ENCODE measurements at places on chromosomes 4 and X.
A peak's percentile ranks its signal among the peaks of the same experiment; 100 is the strongest.

DNA sequence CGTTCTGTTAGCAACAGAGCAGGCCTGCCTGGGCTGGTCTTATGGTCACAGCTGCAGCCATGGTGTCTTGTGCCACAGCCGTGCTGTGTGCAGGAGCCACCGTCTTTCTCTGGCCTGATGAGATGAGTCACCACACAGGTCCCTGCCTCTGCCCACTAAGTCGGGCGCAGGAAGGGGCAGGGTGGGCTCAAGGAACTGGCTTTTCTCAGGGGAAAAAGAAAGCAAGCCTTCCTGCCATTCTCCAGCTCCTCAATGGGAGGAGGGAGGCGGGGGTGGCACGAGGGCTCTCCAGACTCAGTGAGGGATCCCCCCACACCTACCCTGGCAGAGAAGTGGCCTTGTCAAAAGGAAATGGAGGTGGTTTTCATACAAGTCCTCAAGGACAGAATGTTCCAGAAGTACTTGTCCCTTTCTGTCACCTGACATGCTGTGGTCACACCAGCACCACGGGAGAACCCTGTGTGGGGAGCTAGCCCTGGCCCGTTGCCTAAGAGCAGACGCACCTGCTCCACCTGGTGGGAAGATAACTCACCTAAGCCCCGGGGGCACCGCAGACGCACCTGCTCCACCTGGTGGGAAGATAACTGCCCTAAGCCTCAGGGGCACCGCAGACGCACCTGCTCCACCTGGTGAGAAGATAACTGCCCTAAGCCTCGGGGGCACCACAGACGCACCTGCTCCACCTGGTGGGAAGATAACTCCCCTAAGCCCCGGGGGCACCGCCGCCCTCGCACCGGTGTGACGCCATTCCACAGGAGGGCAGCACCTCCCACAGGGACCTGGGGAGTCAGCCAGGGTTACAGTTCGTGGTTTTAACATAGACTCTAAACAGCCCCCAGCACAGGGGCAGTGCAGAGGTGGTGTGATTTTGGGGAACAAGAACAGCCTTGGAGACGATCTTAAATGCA is 18.5 kb downstream of the UVSSA start:
- H3K36me3 ChIP-seq: no peaks in the 10 kb centered on the region
- H3K27ac ChIP-seq: no peak overlapping the region
- no peak overlapping the region for H3K4me3 ChIP-seq

GRCh38 chrX:126165401-126165720 is 728 bp downstream of the DCAF12L2 start:
- no peaks in the 10 kb centered on the region for H3K27me3 ChIP-seq
- H3K27ac ChIP-seq: no peak overlapping the region
- no peaks in the 10 kb centered on the region for H3K36me3 ChIP-seq
- peak; percentile 17 for DNase-seq
- H3K4me1 ChIP-seq: no peaks in the 10 kb centered on the region

- DNase-seq: no peak
- H3K36me3 ChIP-seq: no peaks in the 10 kb centered on the region
- H3K27ac ChIP-seq: no peak overlapping the region
Measured at GRCh38 chr4:184318852-184319251, 101.2 kb upstream of the ENPP6 start.

DNA sequence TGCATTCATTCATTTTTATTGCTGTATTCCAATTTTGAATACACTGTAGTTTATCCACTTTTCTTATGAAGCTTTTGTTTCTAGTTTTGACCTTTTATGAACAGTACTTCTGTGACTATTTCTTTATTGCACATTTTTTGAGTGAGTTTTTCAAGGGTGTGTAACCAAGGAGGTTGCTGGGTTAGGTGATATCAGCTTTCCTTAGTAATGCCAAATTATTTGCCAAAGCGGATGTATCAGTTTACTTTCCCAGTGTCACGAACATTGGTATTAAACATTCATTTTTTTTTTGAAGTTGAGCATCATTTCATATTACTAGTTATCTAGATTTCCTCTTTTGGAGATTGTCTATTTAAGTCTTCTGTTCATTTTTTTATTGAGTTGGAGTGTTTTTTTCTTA is 32.9 kb downstream of the STIM2 start:
- no peak for DNase-seq
- no peak overlapping the region for H3K27ac ChIP-seq
- no peaks in the 10 kb centered on the region for H3K36me3 ChIP-seq
- no peaks in the 10 kb centered on the region for H3K4me1 ChIP-seq
- H3K27me3 ChIP-seq: no peaks in the 10 kb centered on the region

DNA sequence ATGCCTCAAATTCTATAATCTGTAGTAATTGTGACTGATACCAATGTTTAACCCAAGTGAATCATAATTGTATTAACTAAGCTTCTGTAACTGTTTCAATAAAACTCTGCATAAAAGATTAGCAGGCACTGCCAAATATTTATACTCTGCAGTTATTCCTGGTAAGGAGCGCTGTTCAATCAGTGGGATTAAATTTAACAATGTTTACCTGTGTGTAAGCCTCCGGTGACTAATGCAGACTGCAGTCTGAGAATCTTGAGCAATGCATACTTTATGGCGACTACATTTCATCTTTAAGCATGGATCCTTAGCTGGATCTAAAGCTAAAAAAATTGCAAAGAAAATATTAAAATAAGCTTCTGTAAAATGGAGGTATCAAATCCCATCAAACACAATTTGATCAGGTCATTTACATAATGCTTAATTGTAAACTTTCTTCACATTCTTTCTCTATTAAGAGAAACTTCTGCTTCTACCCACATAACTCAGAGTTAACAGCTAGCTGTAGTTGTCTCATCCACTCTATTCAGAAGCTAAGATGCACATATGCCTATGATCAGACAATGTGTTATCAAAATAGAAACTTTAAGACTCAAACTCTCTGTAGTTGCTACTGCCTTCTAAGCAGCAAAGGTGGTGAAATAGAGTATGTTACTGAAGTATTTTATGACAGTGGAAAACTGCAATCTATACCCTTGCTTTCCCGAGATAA is 234.0 kb downstream of the SPOCK3 start:
- DNase-seq: no peak
- no peaks in the 10 kb centered on the region for H3K4me1 ChIP-seq
- H3K27ac ChIP-seq: no peak overlapping the region
- H3K36me3 ChIP-seq: no peaks in the 10 kb centered on the region

GRCh38 chr4:181529537-181529936 is 713.7 kb upstream of the TENM3 start:
- DNase-seq: no peak
- H3K4me1 ChIP-seq: no peaks in the 10 kb centered on the region
- no peaks in the 10 kb centered on the region for H3K27me3 ChIP-seq

GRCh38 chr4:38703635-38704034 is 39.6 kb downstream of the KLF3 start:
- no peaks in the 10 kb centered on the region for H3K36me3 ChIP-seq
- DNase-seq: no peak
- no peak overlapping the region for H3K27ac ChIP-seq

GRCh38 chr4:153426207-153426885 is 39.8 kb upstream of the TMEM131L start:
- no peak for DNase-seq
- H3K27me3 ChIP-seq: no peaks in the 10 kb centered on the region
- H3K4me3 ChIP-seq: no peak overlapping the region
- H3K36me3 ChIP-seq: no peaks in the 10 kb centered on the region
- H3K27ac ChIP-seq: no peak overlapping the region
- H3K4me1 ChIP-seq: no peaks in the 10 kb centered on the region

DNA sequence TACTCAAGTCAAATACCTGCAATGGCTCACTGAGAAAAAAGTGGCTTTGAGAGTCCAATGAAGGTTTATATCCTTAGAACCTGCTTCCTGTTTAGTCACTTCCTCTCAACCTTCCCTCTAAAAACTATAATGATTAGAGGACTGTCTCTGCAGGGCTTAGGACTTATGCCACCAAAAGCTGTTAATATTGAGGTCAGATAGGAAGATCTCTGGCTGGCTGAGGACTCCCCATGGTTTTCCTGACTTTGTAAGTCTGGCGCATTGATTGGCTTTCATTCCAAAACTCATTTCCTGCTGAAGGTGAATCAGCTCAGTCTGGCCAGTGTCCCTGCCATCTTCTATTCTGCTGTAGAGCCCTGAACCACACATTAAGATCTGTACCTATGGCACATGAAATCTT is 140.9 kb upstream of the ANK2 start:
- no peaks in the 10 kb centered on the region for H3K36me3 ChIP-seq
- DNase-seq: no peak
- no peaks in the 10 kb centered on the region for H3K27me3 ChIP-seq
- H3K4me1 ChIP-seq: no peaks in the 10 kb centered on the region
- no peak overlapping the region for H3K4me3 ChIP-seq
- no peak overlapping the region for H3K27ac ChIP-seq

DNA sequence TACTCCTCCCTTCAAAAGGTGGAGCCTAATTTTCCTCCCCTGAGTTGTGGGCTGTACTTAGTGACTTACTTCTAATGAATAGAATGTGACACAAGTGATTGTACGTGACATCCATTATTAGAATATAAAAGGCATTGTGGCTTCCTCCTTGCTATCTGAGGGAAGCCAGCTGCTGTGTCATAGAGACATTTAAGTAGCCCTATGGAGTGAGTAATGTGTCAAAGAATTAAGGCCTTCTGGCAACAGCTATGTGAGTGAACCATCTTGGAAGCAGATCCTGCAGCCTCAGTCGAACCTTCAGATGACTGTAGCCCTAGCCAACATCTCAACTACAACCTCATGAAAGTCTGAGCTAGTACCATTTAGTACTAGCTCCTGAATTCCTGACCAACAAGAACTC is 76.1 kb downstream of the BCOR start:
- no peaks in the 10 kb centered on the region for H3K27me3 ChIP-seq
- H3K4me1 ChIP-seq: no peaks in the 10 kb centered on the region
- H3K4me3 ChIP-seq: no peak overlapping the region
- no peaks in the 10 kb centered on the region for H3K36me3 ChIP-seq
- no peak for DNase-seq

DNA sequence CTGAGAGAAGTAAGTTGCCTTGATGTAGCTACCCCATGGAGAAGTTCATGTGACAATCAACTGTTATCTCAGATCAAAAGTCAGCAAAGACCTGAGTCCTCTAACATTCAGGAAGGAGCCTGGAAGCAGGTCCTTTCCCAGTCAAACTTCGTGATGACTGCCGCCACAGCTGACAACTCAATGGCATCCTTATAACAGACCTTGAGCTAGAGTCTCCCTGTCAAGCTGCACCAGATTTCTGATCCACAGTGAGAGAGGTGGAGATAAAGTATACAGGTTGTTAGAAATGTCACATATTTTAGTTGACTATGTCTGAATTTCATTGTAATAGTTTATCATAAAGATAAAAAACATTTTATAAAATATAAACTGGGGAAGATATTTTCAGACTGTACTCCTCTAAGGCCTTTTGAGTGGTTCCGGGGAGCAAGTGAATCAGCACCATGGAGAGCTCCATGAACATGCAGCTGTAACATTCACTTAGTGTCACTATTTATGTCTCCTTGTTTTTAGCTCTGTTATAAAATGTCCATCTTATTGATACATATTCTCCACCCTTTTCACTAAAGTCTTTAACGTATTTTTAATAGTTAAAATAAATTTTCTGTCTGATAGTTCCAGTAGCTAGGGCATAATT is 1653.5 kb upstream of the AGA start:
- H3K27me3 ChIP-seq: no peaks in the 10 kb centered on the region
- no peak overlapping the region for H3K27ac ChIP-seq
- no peaks in the 10 kb centered on the region for H3K36me3 ChIP-seq
- no peak for DNase-seq

DNA sequence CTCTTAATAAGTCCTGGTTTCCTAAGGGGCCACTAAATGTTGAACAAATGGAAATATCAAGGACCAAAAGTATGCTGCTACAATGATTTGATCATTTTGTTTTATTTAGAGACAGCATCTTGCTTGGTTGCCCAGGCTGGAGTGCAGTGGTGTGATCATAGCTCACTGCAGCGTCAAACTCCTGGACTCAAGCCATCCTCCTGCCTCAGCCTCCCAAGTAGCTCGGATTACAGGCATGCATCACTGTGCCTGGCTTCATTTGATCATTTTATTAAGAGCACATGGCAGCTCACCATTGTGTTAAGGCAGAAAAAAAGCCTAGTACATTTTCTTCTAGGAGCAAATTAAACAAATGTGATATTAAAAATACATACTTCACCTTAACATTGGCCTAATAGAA is 52.7 kb downstream of the DCLK2 start:
- H3K4me3 ChIP-seq: no peak overlapping the region
- no peaks in the 10 kb centered on the region for H3K4me1 ChIP-seq
- no peak overlapping the region for H3K27ac ChIP-seq
- DNase-seq: no peak

- H3K36me3 ChIP-seq: no peaks in the 10 kb centered on the region
- H3K27ac ChIP-seq: no peak overlapping the region
- H3K4me1 ChIP-seq: peaks cover 11% of the 10 kb centered on the region
- no peaks in the 10 kb centered on the region for H3K27me3 ChIP-seq
Measured at GRCh38 chr4:40842725-40843423, 93.1 kb downstream of the NSUN7 start.

DNA sequence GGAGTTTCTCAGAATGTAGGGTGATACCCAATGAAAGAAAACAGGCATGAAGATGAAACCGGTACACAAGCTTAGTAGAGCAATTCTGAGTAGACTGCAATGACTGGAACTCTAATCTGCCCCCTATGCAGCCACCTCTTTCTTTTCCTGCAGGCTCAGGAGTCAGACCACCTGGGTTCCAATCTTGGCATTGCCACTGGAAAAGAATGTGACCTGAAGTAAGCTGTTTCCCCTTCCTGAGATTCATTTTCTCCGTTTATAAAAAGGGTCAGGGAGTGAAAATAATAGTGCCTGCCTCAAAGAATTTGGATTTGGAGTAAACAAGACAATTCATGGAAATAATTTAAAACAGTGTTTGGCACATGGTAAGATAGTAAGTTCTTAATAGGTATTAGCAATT is 1464.0 kb downstream of the PCDH7 start:
- no peaks in the 10 kb centered on the region for H3K36me3 ChIP-seq
- H3K4me1 ChIP-seq: no peaks in the 10 kb centered on the region
- H3K4me3 ChIP-seq: no peak overlapping the region
- DNase-seq: no peak

DNA sequence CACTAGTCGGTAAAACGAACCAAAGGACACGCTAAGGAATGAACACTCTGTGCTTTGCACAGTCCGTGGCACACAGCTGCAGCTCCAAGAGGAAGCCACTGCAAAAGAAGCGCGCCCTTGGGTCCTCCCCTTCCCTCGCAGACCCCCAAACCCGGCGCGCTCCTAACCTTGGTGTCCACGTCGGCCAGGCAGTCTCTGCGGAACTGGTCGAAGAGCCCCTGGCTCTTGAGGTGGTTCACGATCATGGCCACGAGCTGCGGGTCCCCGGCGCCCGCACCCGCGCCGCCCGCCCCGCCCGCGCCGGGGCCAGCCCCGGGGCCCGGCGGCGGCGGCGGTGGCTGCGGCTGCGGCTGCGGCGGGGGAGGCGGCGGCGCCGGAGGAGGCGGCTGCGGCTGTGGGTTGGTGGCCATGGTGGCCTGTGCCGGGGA is 333 bp downstream of the BOD1L1 start:
- peak overlapping the region; percentile 86 for H3K27ac ChIP-seq
- no peaks in the 10 kb centered on the region for H3K27me3 ChIP-seq

Measured in ovary (tissue), 10 donors.